Inflammatory macrophage treated with lipopolysaccharide for 1 hour (primary cell): ENCODE measurements at places on chromosomes 11 and 22.

DNA sequence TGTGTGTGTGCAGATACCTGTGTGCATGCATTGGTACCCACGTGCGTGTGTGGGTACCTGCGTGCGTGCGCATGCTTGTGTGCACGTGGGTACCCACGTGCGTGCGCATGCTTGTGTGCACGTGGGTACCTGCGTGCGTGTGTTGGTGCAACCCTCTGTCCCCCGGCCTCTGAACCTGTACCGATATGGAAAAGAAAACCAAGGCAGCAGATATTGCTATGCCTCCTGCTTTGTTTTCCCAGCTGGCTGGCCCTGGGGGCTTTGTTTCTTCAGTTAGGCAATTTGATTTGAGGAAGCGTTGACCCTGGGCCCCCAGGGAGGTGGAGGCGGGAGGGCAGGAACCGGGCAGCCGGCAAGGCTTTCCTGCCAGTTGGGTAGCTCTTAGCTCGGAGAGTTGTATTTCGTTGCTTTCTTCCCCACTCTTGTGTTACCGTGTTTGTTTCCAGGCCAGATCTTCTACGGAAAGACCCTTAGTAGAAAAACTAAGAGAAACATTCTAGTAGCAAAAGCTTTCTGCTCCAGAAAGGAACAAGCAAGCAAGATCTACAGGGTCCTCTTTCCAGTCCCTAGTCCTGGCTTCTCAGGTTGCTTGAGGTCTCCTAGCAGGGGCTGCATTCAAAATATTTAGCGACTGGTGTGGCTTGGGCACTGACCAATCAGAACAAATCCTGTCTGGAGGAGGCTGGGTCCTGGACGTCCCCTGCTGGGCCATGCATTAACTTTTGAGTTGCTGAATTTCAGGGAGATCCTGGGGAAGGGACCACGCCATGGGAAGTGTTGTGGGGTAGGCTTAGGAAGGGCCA is 26.3 kb upstream of the SORL1-AS1 start:
- no peak for DNase-seq

DNA sequence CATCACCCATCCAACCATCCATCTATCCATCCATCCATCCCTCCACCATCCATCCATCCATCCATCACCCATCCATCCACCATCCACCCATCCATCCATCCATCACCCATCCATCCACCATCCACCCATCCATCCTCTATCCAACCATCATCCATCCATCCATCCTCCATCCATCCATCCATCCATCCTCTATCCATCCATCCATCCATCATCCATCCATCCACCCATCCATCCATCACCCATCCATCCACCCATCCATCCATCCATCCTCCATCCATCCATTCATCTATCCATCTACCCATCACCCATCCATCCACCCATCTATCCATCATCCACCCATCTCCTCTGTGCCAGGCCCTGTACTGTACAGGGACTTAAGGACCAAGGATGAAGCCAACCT is 62.2 kb upstream of the WNT11 start:
- no peak for DNase-seq

DNA sequence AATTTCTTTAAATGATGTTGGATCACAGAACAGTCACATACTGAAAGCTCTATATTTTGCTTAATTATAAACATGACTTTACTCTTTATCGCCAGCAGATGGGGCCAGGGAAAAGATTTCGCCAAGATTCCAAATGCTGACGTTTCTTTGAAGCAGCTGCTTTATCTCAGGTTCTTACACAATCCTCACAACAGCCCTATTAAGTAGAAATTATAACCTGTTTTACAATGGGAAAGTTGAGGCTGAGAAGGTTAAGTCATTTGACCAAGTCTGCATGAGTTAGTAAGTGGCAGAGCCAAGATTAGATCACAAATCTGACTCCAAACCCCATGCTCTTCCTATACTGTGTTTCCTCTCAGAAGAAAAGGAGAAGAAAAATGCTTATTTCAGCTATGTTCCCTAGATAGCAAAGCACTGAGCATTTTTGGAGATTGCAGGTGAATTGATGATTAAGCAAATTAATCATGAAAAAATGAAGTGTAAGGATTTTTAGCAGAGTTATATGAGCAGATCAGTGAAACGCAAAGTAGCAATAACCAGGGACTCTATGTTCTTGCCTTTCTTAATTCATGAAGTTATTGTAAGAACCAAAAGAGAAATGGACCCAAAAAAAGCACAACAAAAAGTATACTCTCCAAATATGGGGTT is 79.0 kb downstream of the AASDHPPT start:
- DNase-seq = peak; percentile 18

DNA sequence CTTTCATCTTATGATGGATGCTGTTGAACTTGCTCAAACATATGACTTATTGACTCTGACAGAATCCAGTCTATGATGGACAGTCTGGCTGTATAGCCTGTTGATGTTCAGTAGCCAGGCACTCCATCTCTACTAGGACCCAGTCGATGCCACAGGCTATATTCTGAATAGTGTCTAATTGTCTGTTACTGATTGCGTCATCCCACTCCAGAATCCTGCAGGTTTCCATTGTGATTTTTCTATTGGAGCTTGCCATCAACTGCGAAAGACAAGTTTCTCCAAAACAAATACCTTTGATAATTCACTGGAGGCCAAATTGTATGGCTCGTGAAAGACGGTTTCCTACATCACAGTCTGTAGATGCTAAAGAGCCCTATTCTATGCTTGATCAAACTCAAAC is 481.7 kb upstream of the CHORDC1 start:
- DNase-seq = no peak

DNA sequence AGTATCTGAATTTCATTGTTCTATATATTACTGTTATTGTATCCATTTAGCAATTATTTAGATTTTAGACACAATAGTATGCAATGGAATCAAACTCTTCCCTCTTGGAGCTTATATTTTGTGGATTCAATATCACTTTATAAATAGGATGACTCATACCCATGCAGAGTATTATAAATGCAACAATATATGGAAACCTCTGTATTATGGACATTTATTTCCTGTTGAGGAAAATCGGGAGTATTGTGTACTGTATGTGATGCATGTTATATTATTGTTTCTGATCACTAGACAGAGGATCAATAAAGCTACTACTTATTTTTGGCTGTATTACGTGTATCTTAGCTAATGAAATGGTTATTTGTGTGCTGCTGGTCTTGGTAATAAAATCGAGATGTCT is 770 bp downstream of the METTL15 start:
- DNase-seq = no peak

DNA sequence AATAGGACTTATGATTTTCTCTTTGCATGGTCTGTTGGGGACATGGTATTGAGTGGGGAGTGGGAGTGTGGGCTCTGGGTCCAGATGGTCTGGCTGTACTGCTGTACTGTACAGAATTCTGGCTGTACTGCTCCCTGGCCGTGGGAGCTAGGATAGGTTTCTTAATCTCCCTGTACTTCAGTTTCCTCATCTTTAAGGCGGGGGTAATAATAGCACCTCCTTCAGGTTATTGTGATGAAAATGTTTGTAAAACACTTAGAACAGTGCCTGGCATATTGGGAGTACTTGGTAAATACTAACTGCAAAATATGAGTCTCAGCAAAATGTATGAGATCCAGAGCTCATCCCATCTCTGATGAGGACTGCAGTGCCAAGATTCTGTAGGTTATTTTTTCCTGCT is 198.6 kb downstream of the KIF18A start:
- no peak for DNase-seq

- no peak for DNase-seq
Measured at GRCh38 chr11:8642196-8642841, 40.1 kb downstream of the TRIM66 start.

- peak; percentile 96 for DNase-seq
Measured at GRCh38 chr11:78574386-78575381, at the start of gene NARS2. Gene NARS2 (minus strand): TSS chr11:78574864. CDS start chr11:78574488, 376 bp downstream.

- peak; percentile 60 for DNase-seq
Measured at GRCh38 chr11:66172146-66172545, 96.3 kb upstream of the RAB1B start.

GRCh38 chr11:14095882-14096281 is 133.4 kb downstream of the SPON1 start:
- no peak for DNase-seq

GRCh38 chr22:44276706-44277356 is 35.9 kb downstream of the SHISAL1 start:
- DNase-seq = no peak

DNA sequence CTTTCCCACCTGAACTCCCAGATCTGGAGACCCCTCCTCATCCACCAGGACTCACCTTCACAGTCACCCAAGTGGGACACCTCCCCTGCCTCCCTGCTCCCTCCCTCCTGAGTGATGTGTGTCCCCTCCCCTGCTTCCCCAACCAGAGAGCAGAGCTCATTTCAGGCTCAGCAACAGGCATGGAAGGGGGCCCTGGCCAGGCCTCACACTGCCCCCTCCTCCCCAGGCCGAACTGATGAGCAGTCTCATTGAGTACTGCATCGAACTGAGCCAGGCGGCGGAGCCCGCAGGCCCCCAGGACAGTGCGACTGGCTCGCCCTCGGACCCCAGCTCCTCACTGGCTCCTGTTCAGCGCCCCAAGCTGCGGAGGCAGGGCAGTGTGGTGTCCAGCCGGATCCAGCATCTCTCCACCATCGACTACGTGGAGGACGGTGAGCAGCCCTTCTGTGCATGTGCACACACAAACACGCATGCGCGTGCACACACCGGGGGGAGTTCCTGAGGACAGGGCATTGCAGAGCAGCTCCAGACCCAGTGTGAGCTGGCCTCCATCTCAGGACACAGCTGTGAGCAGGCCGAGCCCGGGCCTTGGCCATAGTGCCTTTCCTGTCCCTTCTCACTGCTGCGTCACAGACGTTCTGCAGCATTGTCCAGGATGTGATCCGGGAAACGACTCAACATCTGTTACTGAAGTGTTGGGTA is 17.8 kb upstream of the NEAT1 start:
- no peak for DNase-seq

- DNase-seq = peak; percentile 91
Measured at GRCh38 chr11:59135648-59136461, 6.8 kb upstream of the FAM111A start.

- no peak for DNase-seq
Measured at GRCh38 chr11:61445516-61445915, 15.6 kb downstream of the SDHAF2 start.

- no peak for DNase-seq
Measured at GRCh38 chr11:10371926-10372641, 67.2 kb downstream of the ADM start.

DNA sequence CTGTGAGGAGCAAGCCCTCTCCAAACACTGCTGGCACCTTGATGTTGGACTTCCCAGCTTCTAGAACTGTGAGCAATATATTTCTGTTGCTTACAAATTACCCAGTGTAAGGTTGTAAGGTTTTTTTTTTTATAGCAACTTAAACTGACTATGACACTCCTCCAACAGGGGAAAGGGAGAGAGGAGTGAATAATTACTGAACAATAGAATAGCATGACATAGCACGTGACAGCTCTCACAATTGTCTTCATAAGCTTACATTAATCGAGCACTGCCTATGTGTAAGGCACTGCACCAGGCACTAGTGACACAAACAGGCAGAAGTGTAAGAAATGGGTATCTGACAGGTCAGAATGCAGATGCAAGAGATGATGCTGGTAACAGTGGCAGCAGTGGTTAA is 136.9 kb downstream of the FAT3 start:
- no peak for DNase-seq

- DNase-seq = peak; percentile 40
Measured at GRCh38 chr22:29604076-29604360, 585 bp downstream of the NF2 start.

DNA sequence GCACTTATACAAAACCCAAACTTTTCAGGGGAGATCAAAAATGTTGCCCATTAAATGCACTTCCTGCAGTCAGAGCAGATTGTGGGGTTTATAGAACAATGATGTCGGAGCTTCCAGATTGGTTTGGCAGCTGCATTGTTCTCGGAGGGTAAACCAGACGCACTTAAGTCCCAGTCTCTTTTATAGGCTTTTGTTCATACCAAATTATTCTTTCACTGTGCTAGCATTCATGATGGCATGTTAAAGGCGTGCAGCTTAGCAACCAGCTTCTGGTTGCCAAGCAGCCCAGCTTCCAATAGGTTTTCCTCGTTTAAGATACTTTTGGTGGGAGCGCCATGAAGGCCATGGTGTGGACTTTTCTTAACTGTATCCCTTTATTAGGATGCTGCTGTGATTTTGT is 40.9 kb downstream of the ZC3H12C start:
- DNase-seq = no peak
